Ureter (tissue), 1 donor: ENCODE measurements at places on chromosomes 16 and 17. TPM values are rescaled to one million over a fixed set of nuclear protein-coding genes. Genes with fewer than 3 reads are reported as not detected.

- no peak for DNase-seq
Measured at GRCh38 chr16:54290833-54291655, 4.5 kb upstream of the IRX3 start.

UBE2Z gene
- 81.9 TPM for total RNA-seq

- peak; percentile 95 for DNase-seq
Measured at GRCh38 chr17:39199820-39200069, 338 bp upstream of the RPL19 start.

DNA sequence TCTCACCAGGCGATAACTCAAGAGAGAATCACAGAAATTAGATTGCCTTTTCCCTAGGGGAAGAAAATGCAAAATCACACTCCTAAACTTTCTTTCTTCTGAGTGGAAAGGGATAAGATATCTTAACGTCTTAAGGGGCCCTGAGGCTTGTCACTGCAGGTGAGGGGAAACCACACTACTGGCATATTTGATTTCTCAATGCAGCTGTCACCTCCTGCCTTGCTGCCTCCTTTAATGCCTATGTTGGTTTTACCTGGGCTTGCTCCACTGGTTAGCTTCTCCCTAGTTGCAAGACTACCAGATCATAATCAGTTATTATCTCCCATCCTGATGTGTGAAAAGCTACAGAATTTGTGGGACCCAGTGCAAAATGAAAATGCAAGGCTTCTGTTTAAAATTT lies 4.5 kb upstream of the HERPUD1 start:
- no peak for DNase-seq

GPR139 gene
- not detected for total RNA-seq

PERCC1 gene
- total RNA-seq, result not detected

SDR42E2 gene
- 0.18 TPM for total RNA-seq
